ENCODE measurements at places on chromosomes 3 and 15. TPM values are rescaled to one million over a fixed set of nuclear protein-coding genes. Genes with fewer than 3 reads are reported as not detected.

Gene DNAH12
- total RNA-seq: not detected

Gene ZNF502
- total RNA-seq: 1.5 TPM

Gene OR5K2
- not detected for total RNA-seq

Gene IQCH
- 4.6 TPM for total RNA-seq

Gene C2CD4A
- total RNA-seq: not detected

Gene GOLGA8K
- 3.3 TPM for total RNA-seq

Gene NME9
- 0.79 TPM for total RNA-seq

Gene IVD
- 65.6 TPM for total RNA-seq

Gene GOLGA6L7
- not detected for total RNA-seq

Gene NT5DC2
- total RNA-seq: 125 TPM

Gene NCK1
- 25.6 TPM for total RNA-seq

- no peak for DNase-seq
Observed at GRCh38 chr3:65636326-65636725, 402.4 kb downstream of the MAGI1 start.

- DNase-seq: no peak
Observed at GRCh38 chr3:152317956-152318355, 49.2 kb downstream of the MBNL1 start.

- no peak for DNase-seq
Observed at GRCh38 chr3:82031596-82031995, 270.2 kb upstream of the GBE1 start.

DNA sequence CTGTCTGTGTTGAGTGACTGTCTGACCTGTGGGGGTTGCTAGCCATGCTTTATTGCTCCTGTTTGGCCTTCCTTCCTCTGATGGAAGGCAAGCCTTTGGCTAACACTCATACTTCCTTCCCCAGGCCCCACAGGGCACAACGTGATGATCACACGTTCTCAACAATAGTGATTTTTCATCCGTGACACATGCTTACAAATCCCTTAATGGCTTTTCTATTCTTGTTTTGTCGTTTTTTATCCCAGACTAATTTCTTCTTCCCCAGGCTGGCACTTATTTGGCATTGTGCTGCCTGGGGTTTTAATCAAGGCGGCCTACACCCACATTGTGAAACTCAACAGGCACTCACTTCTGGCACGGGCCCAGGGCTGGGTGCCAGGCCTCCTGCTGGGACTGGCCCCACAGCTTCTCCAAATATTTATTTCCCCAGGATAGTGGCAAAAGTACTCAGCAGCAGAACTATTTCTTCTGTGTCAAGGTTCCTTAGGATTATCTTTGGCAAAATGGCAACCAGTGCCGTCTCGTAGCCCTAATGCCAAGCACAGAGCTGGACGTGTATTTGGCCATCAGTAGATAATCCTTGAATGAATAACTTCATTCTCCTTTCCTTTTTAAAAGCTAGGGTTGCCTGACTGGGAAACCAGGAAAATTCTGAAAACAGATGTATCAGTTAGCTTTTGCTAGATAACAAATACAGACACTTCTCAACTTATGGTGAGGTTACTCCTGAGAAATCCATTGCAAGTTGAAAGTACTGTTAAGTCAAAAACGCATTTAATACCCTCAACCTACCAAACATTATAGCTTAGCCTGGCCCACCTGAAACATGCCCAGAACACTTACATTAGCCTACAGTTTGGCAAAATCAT, 30.6 kb downstream of the CMTM7 start:
- peak; percentile 81 for DNase-seq

- no peak for DNase-seq
Observed at GRCh38 chr15:56038015-56038414, 44.6 kb upstream of the NEDD4 start.

DNA sequence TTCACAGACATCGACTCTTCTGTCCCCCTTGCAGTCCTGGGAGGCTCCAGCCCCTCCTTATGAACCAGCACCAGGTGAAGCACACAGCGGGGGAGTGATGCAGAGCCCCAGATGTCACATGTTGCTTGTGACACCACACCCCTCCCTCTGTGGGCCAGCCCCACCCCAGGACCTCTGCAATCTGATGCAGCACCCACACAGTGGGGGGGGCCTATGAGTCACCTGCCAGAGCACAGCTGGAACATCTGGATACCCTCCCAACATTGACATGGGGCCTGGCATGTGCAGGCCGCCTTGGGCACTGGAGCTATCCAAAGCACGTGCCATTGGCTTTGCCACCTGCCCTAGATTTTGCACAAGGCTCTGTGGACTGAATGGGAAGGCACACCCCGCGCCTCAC, 70.5 kb downstream of the FEM1B start:
- DNase-seq: no peak

- DNase-seq: no peak
Observed at GRCh38 chr3:95926904-95927501, 887.4 kb upstream of the EPHA6 start.

DNA sequence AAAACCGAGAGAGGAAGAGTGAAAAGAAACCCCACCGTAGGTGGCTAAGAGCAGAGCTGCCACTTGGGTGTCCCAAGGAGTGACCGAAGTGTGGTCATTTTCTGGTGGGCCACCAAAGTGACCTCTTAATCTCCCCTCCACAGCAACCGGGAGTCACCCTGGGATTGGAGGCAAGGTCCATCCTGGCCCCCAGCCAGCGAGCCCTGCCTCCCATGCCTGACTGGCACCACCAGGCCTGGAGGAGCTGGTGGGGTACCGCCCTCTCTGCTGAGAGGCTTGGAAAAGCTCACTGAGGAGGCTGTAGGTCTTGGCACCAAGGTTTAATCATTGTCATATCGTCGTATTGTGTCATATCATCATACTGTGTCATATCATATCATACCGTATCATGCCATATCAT, 74.0 kb upstream of the TRPM1 start:
- DNase-seq: no peak

DNA sequence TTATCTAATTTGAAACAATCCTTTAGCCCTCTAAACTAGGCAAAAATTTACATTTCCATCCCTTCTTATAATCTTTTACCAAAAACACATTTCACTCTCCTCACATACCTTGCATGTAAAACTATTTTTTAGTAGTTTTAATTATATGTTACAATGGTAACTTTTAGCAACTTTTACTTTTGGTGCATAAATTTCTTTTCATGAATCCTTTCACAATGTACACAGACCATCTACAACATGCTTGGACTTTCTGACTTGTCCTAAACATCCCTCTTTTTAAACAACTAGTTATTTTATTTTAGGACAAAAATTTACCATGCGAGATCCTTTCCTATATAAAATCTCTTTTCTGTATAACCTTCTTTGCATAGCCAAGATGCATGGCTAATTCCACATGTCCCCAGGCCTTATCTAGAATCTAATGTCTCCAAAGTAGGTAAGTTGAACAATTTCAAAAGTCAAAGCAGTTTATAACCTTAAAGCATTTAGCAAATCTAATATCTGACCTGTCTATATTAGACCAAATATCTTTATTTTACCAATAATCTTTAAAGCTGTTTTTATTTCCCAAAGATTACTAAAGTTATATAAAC, 14.4 kb upstream of the ALDH1L1 start:
- DNase-seq: no peak

DNA sequence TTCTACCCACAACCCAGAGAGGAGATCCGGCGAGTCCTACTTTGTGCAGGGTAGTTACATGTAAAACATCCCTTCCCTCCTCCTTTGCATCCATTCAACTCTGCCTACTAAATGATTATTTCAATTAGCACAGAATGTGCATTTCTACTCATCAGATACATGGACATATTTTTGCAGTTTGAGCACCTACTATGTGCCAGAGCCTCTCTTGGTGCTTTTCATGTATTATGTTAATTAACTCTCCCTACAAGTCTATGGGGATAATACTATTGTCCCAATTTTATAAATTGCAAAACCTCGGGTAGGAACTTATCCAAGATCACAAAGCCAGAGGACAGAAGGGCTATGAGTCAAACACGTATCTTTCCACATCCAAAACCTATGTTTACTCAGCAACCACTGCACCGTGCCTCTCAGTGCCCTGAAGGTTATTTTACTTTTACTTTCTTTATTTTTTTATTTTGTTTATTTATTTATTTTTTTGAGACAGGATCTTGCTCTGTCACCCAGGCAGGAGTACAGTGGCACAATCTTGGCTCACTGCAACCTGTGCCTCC, 432.8 kb downstream of the MAGI1 start:
- no peak for DNase-seq

DNA sequence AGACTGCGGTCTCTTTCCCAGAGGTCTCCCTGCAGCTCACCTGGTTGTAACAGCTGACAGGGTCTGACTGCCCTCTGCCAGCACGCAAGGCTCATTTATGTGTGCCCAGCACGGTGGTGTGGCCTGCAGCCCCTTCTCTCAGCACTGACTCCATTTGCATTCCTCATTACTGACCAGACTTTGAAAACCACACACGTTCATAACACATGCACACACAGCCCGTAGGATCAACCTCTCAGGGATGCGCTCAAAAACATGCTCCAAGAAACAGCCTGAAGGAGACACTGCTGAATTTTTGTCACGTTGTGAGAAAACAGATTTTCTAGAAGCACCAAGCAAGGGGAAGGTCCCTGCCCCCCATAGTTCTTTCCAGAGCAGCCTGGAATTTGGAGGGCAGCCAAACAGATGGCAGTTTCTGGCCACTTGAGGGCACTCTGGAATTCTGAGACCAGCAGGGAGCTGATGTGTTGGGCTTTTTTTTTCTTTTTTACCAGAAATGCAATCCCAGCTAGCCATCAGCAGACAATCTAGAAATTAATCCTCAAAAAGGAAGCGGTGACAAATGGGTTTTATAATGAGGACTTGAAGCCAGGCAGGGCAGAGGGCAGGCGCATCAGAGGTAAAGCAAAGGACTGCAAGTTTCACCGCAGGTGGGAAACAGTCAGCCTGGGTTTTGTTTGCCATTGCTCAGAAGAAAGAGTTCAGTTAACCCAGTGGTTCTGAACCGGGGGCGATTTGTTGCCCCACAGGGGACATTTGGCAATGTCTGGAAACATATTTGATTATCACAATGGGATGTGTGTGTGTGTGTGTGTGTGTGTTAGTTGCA, 170.5 kb upstream of the PROK2 start:
- peak; percentile 45 for DNase-seq

DNA sequence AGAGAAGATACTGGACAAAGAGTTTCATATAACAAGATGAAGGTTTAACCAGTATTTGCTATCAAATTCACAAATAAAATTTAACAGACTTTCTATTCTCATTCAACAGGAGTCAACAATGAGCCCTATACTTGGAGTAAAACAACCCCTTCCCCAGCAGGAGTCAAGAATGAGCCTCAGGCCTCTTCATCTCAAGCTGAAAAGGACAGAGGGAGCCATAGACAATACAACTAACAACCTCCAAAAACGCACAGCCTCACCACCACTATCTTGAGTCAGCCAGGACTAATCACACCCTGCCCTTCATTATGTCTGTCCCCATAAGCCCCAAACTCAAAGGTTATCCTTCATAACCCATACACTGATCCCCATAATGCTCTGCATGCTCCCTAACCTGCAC, 36.4 kb downstream of the ETFA start:
- no peak for DNase-seq

GRCh38 chr3:20141316-20141715, 44.7 kb downstream of the SGO1 start:
- no peak for DNase-seq

Data from HCT116 (cell line).